ENCODE measurements at places on chromosomes 4 and X. TPM values are rescaled to one million over a fixed set of nuclear protein-coding genes. Genes with fewer than 3 reads are reported as not detected.

Gene PHKA2
- 22.3 TPM for total RNA-seq

DNA sequence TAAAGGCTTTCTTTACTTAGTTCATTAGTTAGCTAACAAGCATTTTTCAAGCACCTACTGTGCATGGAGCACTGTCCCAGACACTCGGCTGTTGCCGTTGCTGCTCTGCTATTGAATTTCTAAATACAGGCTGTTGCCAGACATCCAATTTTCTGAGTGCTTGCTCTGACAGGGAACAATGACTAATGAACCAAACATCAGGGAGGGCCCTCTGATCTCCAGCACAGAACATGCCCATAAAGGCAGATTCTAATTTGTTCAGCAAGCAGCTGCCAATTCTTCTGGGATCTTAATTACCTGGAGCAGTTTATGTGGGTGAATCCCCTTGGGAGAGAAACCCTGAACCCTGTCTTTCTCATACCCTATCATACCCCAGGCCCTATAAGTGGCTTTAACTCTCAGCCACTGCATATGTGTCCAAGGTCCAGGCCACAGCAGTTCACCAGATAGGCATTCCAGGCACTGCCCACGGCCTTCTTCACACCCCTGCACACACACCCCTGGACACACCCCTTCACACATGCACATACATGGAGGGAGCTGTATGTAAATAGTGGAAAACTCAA, 27.9 kb downstream of the TSC22D3 start:
- no peak for DNase-seq

Gene BANK1
- total RNA-seq = 0.22 TPM

DNA sequence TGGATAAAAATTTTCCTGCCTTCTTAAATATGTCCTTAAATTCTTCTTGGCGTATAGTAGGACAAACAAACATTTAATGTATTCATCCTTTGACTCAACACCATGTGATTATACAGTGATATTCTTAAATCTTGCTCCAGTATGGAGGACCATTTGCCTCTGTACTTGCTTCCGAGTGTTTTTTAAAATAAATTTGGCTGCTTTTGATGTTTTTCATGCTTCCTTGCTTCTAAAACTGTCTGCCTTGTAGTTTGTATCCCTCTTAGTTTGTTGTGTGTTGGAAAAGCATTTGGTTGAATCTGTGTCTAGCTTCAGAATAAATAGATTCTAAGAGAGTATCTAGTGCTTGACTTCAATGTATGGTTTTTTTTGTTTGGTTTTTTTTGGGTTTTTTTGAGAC, 12.3 kb downstream of the ING2 start:
- DNase-seq = no peak

DNA sequence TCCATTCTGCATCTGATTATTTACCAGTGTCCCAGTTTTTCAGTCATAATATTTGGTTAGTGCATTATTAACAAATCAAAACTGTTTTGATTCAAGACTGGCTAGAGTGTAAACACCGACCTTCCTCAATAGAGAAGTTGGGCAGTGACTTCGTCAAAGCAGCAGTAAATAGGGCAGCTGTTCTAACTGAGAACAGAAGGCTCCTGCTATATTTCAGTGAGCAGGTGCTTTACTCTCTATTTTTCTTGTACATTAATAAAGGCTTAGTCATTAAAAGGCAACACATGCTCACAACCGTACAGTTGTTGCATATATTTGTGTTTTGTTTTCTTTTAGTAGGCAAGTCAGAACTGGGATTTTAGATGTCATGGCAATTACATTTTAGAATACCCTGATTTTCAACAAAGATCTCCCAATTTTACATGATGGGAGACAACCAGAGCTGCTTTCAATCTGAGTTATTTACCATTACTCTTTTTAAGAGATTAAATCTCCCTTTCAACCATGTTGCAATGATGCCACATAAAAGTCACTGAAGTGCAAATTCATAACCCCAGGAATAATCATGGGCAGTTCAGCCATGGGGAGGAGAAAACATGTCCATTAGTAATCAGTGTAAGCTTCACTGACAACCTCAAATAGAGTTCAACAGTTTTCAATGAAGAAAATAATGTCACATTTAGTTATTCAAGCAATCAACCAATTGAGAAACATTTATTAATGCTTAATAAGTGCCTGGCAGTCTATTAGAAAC, 233.3 kb downstream of the NDST4 start:
- no peak for DNase-seq

Gene MAGEB10
- total RNA-seq = not detected

- no peak for DNase-seq
Measured at GRCh38 chr4:68152411-68152810, 22.7 kb upstream of the TMPRSS11F start.

DNA sequence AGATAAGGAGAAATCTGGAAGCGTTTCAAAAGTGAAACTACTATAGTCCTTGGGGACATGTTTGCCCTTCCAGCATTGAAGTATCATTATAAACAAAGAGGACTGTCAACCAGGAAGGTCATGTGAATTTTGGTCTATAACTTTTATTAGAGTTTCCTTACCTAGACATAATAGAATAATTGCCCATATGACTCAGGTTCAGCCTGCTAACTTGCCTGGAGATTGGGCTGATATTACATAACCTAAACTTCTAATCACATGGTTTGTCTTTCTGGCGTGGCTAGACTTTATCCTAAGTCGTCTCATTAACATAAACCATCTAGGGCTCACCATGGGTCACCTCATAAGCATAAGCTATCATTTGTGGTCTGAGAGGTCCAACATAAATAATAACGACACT, 775.9 kb downstream of the CENPC start:
- no peak for DNase-seq

DNA sequence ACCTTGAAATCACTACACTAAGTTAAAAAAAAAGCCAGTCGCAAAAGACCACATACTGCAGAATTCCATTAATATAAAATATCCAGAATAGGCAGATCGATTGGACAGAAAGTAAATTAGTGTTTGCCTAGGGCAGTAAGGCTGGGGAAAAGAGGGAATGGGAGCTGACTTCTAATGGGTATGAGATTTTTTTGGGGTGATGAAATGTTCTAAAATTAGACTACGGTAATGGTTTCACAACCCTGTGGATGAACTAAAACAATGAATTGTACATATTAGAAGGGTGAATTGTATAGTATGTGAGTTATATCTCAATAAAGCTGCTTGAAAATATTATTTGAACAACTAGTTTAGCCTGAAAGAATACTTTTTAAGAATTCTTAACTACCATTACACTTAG, 6.7 kb upstream of the GPRIN3 start:
- DNase-seq = no peak

Gene GAGE12H
- not detected for total RNA-seq

DNA sequence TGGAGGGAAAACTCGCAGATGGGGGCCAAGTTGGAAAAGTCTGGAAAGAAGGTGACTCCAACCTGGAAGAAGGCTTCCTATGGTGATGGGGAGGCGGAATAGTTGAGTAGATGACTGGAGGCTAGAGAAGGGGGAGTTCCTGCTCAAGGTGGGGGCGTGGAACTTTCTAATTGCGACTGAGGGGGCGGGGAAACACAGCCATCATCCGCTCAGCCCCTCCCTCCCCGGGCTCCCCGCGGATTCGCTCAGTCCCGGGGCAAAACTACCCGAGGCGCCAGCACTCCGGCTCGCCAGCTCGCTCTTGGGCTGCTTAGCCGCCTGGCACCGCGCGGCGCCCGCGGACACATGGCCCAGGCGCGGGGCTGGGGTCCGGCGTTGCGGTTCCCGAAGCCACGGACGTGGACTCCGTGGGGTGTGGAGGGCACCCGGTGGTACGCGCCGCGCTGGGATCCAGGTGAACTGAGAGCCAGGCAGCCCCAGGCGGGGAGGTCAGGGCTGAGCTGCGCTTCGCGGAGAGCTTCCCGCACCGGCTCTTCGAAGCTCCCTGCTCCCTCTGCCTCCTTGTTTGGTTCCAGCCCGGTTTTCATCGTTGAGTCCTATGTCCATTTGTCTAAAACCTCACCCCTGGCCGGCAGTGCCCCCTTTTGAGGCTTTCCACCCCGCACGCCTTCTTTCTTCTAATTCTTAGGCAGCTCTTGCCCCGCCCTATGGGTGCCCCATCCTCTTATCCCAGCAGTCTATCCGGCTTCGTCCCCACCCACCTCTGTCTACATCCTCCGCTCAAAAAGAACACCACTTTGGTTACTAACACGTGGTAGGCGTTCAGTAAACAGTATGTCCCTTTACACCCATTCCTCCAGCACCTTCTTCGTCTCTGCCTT, 38.9 kb downstream of the STARD8 start:
- DNase-seq = peak; percentile 83

- no peak for DNase-seq
Measured at GRCh38 chr4:152513078-152513477, 22.8 kb downstream of the FBXW7 start.

DNA sequence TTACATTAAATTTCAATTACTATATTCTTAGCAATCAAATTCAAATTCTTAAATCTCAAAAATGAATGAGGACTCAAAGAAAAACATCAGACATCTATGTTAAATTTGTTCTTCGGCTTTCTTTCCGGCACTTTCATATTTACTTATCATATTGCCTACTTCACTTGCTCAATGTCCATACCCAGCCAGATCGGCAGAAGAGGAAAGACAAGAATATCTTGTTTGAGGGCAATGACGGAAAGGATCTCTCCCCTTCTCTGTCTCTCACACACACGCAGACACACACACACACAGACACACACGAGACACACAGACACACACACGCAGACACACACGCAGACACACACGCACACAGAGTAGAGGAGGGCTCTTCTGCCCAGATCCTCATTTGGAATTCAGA, 13.2 kb upstream of the IRF2 start:
- DNase-seq = no peak

Gene UGT2B11
- total RNA-seq = not detected

- no peak for DNase-seq
Measured at GRCh38 chr4:149574971-149575370, 240.7 kb downstream of the IQCM start.

Gene CRMP1
- total RNA-seq = 1.9 TPM

- DNase-seq = no peak
Measured at GRCh38 chr4:161189286-161190134, 974.3 kb downstream of the FSTL5 start.

- DNase-seq = no peak
Measured at GRCh38 chrX:155169881-155170280, 46.4 kb upstream of the VBP1 start.

DNA sequence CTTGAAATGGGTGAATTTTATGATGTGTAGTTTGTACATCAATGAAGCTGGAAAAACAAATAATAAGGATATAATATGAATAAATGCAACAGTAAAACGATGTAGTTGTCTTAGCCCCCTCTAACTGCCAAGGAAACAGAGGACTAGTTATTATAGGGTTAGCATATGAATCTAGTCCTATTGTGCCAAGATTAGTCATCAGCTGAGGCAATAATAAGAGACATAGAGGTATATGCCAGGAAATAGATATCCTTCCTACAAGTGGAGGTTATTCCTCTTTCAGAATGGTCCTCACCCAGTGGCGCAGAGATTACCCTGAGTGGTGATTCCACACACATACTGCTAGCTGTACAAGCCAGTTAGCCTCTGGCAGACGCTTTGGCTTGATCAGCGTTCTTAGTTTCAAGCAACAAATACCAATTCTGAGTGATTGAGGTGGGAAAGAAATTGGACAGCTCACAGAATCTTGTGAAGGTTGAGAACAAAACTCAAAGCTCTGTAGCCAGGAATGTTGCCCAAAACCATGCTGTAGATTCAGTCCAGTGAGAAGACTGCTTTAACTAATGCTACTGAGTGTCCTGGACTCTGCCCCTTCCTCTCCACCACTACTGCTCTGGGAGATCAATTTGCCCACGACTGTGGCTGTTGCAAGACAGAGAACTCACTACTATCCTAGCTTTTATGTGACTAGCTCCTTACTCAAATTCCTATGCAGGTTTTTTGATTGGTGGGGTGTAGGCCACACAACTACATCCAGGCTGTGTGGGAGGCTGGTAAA, 27.0 kb upstream of the ZNF280C start:
- DNase-seq = no peak

DNA sequence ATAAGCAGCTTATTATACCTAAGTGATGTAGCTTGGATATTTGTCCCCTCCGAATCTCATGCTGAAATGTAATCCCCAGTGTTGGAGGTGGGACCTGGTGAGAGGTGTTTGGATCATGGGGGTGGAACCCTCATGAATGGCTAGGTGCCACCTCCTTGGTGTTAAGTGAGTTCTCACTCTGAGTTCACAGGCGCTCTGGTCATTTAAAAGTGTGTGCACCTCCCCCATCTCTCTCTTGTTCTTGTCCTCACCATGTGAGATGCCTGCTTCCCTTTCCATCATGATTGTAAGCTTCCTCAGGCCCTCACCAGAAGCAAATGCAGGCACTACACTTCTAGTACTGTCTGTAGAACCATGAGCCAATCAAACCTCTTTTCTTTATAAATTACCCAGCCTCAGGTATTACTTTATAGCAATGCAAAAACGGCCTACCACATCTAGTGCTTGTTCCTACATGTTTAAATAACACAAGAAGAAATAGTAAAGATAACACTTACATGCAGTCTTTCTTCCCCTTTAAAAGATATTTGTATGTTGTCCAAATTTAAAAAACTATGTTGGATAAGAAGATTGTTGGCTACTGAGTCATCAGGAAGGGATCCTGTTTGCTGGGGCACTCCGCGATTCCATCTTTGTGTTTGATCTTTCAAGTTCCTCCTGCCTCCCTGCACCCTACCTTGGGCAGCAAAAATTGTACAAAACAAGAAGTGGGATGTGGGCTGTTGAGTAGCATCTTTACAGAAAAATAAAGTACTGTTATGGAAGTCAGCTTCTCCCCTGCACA, 29.7 kb downstream of the PPP1R2C start:
- DNase-seq = no peak

DNA sequence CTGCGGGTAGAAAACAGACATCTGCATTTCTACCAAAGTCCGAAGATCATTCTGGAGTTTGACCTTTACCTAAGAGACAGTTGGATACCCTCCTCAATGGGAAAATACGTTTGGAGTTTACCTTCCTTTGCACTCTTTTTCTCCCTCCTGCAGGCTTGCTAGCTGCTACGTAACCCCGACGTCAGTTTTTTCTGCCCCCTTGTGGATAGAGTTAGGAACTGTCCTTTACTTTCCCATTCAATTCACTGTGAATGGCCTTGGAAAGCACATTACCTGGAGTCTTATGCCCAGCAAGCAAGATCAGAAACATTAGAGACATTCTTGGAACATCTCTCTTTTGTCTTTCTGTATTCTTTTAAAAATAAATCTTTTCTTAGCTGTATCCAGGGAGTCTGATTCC, 250.7 kb downstream of the NAP1L3 start:
- DNase-seq = no peak

DNA sequence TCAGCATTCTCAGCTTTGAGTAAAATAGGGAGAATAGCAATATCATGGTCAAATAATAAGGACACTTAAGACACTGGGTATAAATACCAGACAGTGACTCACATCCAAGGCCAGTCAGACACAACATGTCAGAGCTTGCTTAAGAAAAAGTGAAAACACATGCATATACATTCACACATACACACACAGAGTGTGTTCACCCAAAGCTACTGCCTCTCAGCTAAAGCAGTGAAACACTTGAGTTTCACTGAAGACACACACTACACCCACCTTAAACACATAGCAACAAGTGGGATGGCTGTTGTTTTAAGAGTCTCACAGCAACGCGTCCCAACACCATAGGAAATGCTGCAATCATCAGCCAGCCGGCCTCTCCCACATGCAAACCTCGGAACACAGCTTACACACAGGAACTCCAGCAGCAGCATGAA, 14.4 kb downstream of the SHROOM4 start:
- DNase-seq = no peak

GRCh38 chrX:17930850-17931249, 69.8 kb upstream of the RAI2 start:
- DNase-seq = no peak

Gene HELT
- not detected for total RNA-seq

Gene CFAP99
- not detected for total RNA-seq

- no peak for DNase-seq
Measured at GRCh38 chr4:86376850-86377249, 17.0 kb upstream of the MAPK10 start.

Gene BMPR1B
- 1.5 TPM for total RNA-seq
